ENCODE measurements at places on chromosomes 11 and 22.

- no peak for DNase-seq
Measured at GRCh38 chr11:118715245-118715831, 35.9 kb upstream of the TREH start.

GRCh38 chr22:50014053-50014501, 1.5 kb upstream of the IL17REL start:
- no peak for DNase-seq

- DNase-seq: no peak
Measured at GRCh38 chr22:37208401-37209139, 3.7 kb downstream of the SSTR3 start.

- DNase-seq: no peak
Measured at GRCh38 chr11:2303627-2304505, 2.1 kb downstream of the TSPAN32 start.

- DNase-seq: no peak
Measured at GRCh38 chr11:32902089-32902665, 9.6 kb downstream of the QSER1 start.

DNA sequence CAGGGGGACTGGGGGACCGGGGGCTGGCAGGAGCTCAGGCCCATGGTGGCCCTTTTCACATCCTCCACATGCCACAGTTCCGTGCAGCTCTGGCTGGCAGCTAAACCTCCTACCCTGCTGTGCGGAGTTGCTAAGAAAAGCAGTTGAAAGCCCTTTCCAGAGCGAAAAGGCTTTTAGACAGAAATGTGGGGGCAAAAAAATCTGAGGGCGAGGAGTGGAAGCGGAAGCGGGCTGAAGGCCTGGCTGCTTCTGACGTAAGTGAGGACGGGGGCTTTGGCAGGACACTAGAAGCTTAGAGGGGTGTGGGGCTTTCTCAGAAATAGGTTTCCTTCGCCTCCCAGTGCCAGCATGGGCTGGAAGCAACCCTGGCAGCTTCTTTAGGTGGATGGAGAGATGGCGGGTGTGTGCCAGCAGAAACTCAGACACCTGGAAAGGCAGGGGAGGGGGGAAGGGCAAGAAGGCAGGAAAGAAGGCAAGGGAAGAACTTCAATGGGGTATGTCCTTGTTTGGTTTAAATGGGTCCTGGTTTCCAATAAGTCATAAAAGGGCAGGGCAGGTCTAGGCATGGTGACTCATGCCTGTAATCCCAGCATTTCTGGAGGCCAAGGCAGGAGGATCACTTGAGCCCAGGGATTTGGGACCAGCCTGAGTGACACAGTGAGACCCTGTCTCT, 11.2 kb upstream of the DGKZ start:
- DNase-seq: no peak

GRCh38 chr11:128720522-128720985, 26.7 kb downstream of the FLI1 start:
- DNase-seq: peak; percentile 26

- DNase-seq: peak; percentile 36
Measured at GRCh38 chr11:120108154-120108784, 29.6 kb downstream of the TRIM29 start.

DNA sequence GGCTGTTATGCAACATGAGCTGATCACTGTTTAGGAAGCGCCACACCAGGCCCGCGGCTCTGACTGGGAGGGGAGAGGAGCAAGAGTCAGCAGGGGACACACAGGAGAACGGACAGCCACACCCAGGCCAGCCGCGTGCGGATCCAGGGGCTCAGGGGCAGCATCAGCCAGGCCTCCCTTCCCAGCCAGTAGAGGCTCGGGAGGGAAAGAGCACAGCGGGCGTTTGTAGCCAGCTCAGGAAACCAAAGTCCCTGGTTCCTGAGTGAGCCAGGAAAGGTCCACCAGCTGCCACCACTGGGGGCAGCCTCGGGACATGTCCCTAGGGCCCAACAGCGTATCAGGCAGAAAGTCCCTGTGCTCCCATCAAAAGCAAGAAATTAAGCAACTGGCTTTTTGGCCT, 71.8 kb upstream of the PITPNB start:
- DNase-seq: no peak

- DNase-seq: no peak
Measured at GRCh38 chr11:34298871-34299270, 58.9 kb downstream of the ABTB2 start.

- DNase-seq: peak; percentile 92
Measured at GRCh38 chr22:49838771-49839717, 11.4 kb upstream of the BRD1 start.

- DNase-seq: no peak
Measured at GRCh38 chr11:68037411-68038225, 1.2 kb upstream of the TCIRG1 start.

DNA sequence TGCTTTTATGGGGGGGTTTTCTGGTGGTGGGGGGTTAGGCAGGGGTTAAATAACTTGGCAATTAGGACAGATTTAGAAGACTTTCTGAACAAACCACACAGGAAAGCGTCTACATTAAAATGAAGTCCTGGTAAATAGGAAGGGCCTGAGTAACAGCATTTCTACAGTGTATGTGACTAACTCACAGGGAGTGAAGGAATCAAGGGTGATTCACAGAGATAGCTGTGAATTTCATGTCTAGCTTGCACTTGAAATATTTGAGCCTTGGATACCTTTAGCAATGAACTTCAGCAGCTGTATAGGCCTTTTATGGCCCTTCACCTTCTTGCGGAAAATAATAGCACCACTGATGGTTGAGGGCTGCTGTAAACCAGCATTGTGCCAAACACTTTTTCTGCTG, 26.1 kb upstream of the LDHA start:
- no peak for DNase-seq

DNA sequence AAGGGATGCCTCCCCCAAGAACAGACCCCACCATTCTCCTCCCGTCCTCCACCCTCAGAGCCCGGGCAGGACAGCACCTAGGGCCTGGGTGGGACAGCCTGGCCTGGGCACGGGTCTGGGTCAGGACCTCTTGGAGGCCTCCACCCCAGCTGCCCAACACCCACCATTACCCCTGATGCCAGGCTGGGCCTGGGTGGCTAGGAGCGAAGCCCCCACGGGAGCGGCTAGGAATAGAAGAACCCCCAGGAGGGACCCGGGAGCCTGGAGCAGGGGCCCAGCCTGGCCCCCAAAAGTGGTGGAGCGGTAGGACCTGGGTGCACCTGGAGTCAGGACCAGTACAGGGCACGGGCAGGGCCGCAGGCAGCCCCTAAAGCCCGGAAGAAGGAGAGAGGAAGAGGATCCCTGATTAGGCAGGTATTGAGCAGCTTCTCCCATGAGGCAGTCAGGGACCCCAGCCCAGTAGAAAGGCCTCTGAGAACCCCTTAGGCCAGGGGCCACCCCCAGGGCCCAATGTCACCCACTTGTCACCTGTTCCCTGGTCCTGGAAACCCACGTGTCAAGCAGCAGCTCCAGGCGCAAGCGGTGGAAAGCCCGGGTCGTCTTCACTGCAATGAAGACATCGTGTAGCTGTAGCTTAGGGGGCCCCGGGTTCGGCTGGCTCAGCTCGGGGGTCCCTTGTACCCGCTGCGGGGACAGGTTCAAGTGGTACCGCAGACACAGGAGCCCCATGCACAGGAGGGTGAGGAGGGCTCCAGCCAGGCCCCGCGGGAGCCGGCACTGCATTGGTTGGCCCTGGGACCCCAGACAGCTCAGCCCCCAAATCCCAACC, 575 bp downstream of the MFNG start:
- peak; percentile 31 for DNase-seq

DNA sequence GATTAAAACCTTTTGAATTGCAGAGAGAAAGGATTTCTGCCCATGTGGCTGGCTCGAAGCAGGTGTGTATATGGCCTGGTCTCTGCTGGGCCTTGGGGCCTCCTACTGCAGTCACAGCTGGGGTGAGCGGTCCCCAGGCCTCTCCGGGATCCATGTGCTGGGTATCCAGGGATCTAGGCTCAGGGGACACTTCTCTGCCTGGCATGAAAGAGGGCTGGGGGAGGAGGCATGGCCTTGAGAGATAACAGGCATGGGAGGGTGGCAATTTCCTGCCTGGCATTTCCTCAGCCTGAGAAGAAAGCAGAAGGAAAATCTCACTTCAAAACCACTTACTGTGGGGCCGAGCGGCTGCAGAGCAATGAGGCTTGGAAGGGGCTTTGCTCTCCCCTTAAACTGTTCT, 20.3 kb upstream of the PARVG start:
- no peak for DNase-seq

GRCh38 chr11:68954836-68955606, 25.8 kb downstream of the MRGPRD start:
- no peak for DNase-seq

DNA sequence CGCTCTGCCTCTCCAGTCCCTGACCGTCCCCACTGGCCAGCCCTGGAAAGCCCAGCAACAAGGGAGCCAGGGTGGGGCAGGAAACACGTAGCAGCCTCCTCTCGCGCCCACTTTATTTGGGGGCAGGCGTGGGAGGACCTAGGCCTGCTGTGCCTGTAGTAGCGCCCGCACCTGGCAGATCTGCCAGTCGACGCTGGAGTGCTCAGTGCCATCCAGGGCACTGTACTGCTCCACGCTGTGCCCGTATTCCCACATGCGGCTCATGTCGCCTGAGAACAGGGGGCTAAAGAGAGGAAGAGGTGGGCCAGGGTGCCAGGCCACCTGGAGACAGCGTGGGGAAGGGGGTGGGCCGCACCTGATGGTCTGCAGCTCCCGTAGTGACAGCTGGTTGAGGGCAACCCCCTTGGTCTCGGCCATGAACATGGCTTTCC, 17.0 kb upstream of the DRICH1 start:
- no peak for DNase-seq

GRCh38 chr11:64206457-64207255, at the start of gene FERMT3:
FERMT3 (plus strand) TSS chr11:64206721; CDS start chr11:64207365, 644 bp downstream.
- peak; percentile 52 for DNase-seq

- DNase-seq: no peak
Measured at GRCh38 chr11:103594283-103594682, 442.2 kb upstream of the DDI1 start.

DNA sequence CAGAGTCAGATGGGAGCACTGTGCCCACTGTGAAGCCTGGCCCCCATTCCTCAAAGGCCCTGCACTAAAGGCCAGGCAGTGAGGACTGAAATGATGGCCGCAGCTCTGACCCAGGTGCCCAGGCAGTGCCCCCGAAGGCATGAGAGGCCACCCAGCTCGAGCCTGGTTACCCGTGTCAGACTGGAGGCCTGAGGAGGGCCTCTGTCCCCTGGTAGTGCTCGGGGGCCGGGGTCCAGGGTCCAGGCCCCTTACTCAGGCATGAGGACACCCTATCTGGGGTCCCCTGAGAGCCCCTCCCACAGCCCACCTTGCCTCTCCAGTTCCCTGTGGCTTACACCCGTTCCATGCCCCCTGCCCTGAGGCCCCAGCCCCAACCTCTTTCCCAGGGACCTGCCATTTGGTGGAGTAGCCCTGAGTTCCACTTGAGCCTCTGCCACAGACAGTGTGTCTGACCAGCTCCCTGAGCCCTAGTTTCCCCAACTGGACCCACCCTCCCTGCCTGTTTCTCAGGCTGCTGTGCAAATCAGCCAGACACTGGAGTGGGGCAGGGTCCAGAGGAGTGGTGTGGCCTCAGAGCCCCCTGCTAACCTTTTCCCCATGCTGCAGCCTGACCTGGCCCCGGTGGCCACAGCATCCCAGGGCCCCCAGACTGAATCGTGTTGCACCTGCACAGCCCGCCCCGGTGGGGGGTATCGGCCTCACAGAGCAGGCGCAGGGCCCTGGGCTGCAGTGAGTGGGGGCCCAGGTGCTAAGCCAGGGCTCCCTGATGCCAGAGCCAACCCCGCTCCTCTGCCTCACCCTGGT, 10.8 kb upstream of the ANKRD13D start:
- peak; percentile 59 for DNase-seq

GRCh38 chr22:22351366-22351765, 106.8 kb downstream of the VPREB1 start:
- DNase-seq: no peak

DNA sequence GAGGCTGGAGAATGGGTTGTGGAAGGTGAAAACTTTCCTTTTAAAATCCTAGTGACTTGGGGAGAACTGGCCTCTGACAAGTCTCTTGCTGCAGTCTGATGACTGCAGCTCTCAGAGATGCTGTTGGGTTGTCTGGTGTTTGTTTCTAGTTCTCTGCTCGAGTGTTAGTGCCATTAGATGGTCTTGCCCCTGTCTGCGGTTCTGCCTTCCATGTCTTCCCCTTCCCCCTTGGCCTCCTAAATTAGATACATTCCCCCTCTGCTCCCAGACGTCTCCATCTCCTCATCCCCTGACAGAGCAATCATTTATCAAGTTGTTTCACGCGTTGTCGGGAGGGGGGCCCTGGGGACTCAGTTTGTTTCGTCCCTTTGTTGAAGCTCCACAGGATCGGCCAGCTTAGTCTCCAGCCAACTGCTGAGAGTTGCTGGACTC, 67.7 kb downstream of the CECR2 start:
- no peak for DNase-seq

DNA sequence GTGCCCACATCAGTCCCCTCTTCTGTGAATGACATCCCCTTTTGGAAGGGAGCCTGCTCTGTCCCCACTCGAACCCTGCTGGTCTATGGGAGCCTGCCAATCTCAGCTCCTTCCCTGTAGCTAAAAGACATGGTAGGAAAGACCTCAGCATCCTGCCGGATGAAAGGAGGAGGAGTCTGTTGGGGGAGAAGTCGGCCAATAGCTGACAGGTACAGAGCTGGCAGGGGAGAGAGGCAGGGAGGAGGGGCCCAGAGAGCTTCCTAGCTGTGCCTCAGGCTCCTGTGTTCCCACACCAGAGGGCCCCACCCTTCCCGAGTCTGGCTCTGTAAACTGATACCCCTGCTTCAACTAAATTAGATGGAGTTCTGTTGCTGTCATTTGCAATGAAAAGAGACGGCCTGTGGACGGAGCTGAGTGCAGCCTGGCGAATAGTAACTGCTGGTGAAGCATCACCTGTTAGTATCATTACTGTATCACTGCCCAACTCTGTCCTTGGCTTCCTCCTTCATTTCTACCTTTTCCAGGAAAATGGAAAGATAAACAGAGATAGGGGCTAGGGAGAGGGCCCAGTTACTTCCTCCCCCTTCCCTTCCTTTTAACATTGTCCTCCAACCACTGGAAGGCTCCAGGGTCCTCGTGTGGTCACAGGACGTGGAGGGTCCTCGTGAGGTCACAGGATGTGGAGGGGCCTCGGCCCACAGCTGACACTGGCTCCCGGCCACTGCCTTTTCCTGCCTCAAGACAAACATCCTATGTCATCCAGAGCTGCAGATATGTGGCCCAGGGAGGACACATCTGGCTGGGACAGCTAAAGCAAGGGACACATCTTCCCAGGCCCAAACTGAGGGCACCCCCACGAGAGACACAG, 15.1 kb downstream of the FXYD6 start:
- DNase-seq: no peak

GRCh38 chr22:44427611-44428470, 70.2 kb downstream of the RTL6 start:
- no peak for DNase-seq

Data from naive thymus-derived CD8-positive, alpha-beta T cell (primary cell).